ENCODE measurements at places on chromosomes 2 and 18.

- DNase-seq: no peak
Measured at GRCh38 chr2:777051-777450, 99.8 kb upstream of the TMEM18 start.

- no peak for DNase-seq
Measured at GRCh38 chr2:98299211-98299905, 46.9 kb upstream of the CNGA3 start.

GRCh38 chr2:98452396-98453027 is 7.9 kb downstream of the INPP4A start:
- no peak for DNase-seq

GRCh38 chr2:172380436-172381274 is 46.7 kb upstream of the ITGA6 start:
- no peak for DNase-seq

- DNase-seq: no peak
Measured at GRCh38 chr18:47721876-47722275, 208.6 kb downstream of the SMAD2 start.

GRCh38 chr2:235698028-235698427 is 204.2 kb downstream of the AGAP1 start:
- no peak for DNase-seq
